CD14-positive monocyte (primary cell): ENCODE measurements at places on chromosomes 2 and 18.

GRCh38 chr2:85854897-85855296 is 33.9 kb downstream of the ST3GAL5 start:
- DNase-seq = no peak

GRCh38 chr18:59994357-59994756 is 94.6 kb downstream of the PMAIP1 start:
- DNase-seq = no peak

- no peak for DNase-seq
Observed at GRCh38 chr18:9323750-9324445, 10.7 kb upstream of the TWSG1 start.

GRCh38 chr2:3462493-3463104 is 56.7 kb downstream of the ADI1 start:
- DNase-seq = no peak

DNA sequence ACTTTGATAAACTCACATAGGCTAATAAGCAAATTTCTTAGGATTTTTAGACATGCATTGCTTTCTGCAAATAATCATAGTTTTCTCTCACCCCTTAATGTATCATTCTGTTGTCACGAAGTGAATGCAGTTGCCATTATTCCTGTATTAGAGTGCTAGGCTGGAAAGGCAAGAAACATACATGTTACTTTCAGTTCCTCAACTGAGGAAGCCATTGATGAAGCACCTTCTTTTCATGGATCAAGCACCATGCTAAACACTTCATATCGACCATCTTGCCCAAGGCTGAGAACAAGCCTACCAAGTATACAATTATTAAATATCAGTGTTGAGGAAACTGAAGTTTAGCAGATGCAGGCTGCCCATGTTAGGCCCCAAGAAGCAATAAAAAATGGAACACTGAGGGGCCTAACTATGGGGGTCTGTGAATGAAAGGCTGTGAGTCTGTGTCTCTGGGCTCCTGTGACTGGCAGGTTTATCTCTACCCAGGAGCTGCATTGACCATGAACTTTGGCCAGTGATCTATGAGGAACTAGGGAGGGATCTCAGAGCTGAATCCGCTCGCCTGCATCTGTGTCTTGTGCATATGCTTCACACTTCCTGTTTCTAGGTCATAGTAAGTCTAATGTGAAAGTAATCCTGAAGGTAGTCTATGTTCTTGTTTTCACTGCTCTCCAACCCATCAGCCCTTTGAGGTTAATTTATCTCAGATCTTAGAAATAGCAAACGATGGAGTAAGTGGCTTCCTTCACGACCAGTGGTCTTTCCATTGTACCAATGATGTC is 16.0 kb upstream of the TSPYL6 start:
- DNase-seq = no peak

DNA sequence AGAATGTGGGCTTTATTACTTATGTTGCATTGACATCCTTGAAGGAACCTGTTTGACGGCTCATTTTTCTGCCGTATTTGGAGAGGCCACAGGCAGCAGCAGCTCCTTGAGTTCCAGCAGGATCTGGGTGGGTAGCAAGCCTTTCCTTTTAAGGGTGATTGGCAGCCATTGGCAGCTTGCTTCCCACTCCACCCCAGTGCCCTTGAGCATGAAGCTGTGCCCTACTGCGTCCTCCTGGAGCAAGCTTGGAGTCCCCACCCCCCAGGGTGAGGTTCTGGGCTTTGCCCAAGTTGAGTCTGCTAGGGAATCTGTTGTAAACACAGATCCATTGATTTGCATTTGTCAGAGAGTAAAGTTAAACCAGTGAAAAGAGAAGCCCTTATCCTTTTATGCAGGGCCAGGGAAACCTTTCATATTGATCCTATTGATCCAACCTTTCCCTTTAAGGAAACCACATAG is 9.2 kb downstream of the ONECUT2 start:
- no peak for DNase-seq

GRCh38 chr2:55985406-55985805 is 61.8 kb upstream of the EFEMP1 start:
- DNase-seq = peak; percentile 11

GRCh38 chr2:108586116-108586515 is 51.8 kb downstream of the LIMS1 start:
- no peak for DNase-seq

GRCh38 chr2:226411727-226412360 is 387.8 kb downstream of the IRS1 start:
- DNase-seq = peak; percentile 18

DNA sequence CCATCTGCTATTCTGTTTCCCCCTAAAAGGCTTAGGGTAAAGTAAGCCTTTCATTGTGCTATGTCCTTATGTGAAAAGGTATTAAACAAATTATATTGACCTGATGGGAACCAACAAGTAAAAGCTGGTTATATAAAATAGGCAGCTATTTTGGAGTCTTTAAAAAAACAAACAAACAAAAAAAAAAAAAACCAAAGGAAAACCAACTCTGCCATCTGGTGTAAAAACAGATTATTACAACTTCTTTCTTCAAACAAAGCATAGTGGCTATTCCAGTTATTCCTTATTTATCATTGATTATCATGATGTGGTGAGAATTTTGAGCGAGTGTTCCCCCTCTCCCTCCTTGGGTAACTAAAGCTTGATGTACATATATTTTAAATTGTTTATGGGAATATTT is 122.3 kb upstream of the FHL2 start:
- no peak for DNase-seq
